ENCODE measurements at places on chromosomes 4 and X. TPM values are rescaled to one million over a fixed set of nuclear protein-coding genes. Genes with fewer than 3 reads are reported as not detected.

Gene FAM9C
- total RNA-seq, result not detected

Gene CCNA2
- 1.2 TPM for total RNA-seq

Gene ZNF630
- 2.2 TPM for total RNA-seq

Gene HSD17B11
- 28.1 TPM for total RNA-seq

Gene IQCM
- total RNA-seq, result not detected

Gene CLOCK
- total RNA-seq, result 8.9 TPM

Gene CNGA2
- total RNA-seq, result not detected

Gene ZNF141
- total RNA-seq, result 28.6 TPM

Gene ZCCHC18
- total RNA-seq, result 3.6 TPM

Gene FAT1
- total RNA-seq, result not detected

Gene CXCL10
- not detected for total RNA-seq

Gene XG
- 0.71 TPM for total RNA-seq

Gene RADX
- 10.4 TPM for total RNA-seq

Gene TLR10
- 0.20 TPM for total RNA-seq

Gene VCX3B
- total RNA-seq, result not detected

Gene CT45A3
- not detected for total RNA-seq

Gene XK
- total RNA-seq, result not detected

Gene HSFX3
- not detected for total RNA-seq

Gene NRK
- total RNA-seq, result not detected

Gene MAGEA10
- total RNA-seq, result not detected

Gene MAGEA8
- not detected for total RNA-seq

Gene TIGD4
- total RNA-seq, result 0.15 TPM

Gene ODAPH
- 0.54 TPM for total RNA-seq

Gene NOP14
- total RNA-seq, result 28.8 TPM

Gene FGFR3
- total RNA-seq, result 1.0 TPM

Gene C4orf50
- 0.08 TPM for total RNA-seq

Gene PLP1
- total RNA-seq, result not detected

Gene TBC1D1
- 66.8 TPM for total RNA-seq

Gene FSTL5
- not detected for total RNA-seq

Gene HSPA4L
- total RNA-seq, result not detected

Gene PROM1
- not detected for total RNA-seq

Gene CCKAR
- not detected for total RNA-seq

Gene HAND2
- not detected for total RNA-seq

Gene IL2
- 3.2 TPM for total RNA-seq

Gene ARAP2
- total RNA-seq, result 43.5 TPM

Gene GATA1
- total RNA-seq, result not detected

Gene KIF4A
- total RNA-seq, result 26.5 TPM

Gene XKRX
- total RNA-seq, result 3.4 TPM

Gene SMS
- 20.4 TPM for total RNA-seq

Gene CT45A10
- total RNA-seq, result not detected

Gene AFF1
- total RNA-seq, result 88.6 TPM

Gene TAF7L
- not detected for total RNA-seq

Gene PSAPL1
- not detected for total RNA-seq

Gene CHM
- 21.8 TPM for total RNA-seq

Gene MORF4L2
- 134 TPM for total RNA-seq

Gene CASP3
- 75.3 TPM for total RNA-seq

Gene PNMA6F
- total RNA-seq, result not detected

Gene PDE6B
- 13.7 TPM for total RNA-seq

Gene FRYL
- 116 TPM for total RNA-seq

Gene MAGEB2
- total RNA-seq, result not detected

Gene SMIM10L2A
- total RNA-seq, result 0.78 TPM

Gene RBMXL3
- not detected for total RNA-seq

Gene HTR2C
- not detected for total RNA-seq

All from naive thymus-derived CD4-positive, alpha-beta T cell (primary cell).